ENCODE measurements at places on chromosomes 12 and 14. TPM values are rescaled to one million over a fixed set of nuclear protein-coding genes. Genes with fewer than 3 reads are reported as not detected.
A peak's percentile ranks its signal among the peaks of the same experiment; 100 is the strongest.

GRCh38 chr12:93894391-93895088, 217.4 kb downstream of the CRADD start:
- DNase-seq, result peak; percentile 76

The KRT4 gene
- 0.94 TPM for total RNA-seq

- DNase-seq, result no peak
Observed at GRCh38 chr14:89025561-89026236, 201.2 kb downstream of the TTC8 start.

DNA sequence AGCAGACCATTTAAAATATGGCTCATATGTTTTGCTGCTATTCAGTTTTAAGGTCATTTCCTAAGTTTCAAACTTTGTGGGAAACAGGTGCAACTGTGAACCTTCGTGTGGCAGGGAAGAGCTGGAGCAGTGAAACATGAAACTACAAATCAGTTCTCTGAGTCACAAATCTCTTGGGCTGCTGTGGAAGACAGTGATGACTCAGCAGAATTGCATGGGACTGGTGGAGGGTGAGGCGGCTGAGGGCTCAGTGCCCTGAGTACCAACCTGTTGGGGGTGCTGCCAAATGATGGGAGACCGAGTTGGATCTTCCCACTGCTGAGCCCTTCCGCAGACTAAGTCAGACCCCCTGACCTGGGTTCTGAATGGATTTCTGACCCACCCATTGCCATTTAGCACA, 8.4 kb upstream of the CALM1 start:
- no peak for DNase-seq

GRCh38 chr12:65408441-65408840, 130.0 kb downstream of the MSRB3 start:
- no peak for DNase-seq

DNA sequence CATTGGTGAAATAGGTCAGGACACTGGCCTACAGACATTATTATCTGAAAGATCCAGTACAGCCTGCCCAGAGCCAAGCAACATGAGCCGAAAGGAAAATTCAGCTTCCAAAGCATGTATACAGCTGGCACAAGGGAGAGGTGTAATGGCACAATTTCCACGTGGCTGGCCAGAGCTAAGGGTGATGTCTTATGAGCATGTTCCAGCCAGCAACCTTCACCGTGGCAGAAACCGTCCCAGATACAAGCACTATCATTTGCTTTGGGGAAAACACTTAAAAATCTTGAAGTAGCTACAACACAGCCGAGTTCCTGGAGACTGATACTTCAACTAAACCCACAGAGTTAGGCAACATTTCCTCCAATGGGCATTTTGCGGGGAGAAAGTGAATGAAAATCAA, 44.5 kb downstream of the CORO1C start:
- no peak for DNase-seq

The DYNLL1 gene
- total RNA-seq, result 252 TPM

- peak; percentile 33 for DNase-seq
Observed at GRCh38 chr14:20802341-20803084, at the start of gene RNASE1. Gene RNASE1, minus strand, starts transcription at chr14:20802844. Its CDS starts 776 bp downstream, at chr14:20802068.

The KRT77 gene
- total RNA-seq, result not detected

The KLRC1 gene
- not detected for total RNA-seq

The PRKCH gene
- 21.2 TPM for total RNA-seq

The GALNT16 gene
- 5.5 TPM for total RNA-seq

GRCh38 chr14:36279306-36280190, 40.9 kb downstream of the MBIP start:
- no peak for DNase-seq

GRCh38 chr12:12486661-12487240, 75.9 kb downstream of the DUSP16 start:
- no peak for DNase-seq

The NRIP2 gene
- 0.62 TPM for total RNA-seq

DNA sequence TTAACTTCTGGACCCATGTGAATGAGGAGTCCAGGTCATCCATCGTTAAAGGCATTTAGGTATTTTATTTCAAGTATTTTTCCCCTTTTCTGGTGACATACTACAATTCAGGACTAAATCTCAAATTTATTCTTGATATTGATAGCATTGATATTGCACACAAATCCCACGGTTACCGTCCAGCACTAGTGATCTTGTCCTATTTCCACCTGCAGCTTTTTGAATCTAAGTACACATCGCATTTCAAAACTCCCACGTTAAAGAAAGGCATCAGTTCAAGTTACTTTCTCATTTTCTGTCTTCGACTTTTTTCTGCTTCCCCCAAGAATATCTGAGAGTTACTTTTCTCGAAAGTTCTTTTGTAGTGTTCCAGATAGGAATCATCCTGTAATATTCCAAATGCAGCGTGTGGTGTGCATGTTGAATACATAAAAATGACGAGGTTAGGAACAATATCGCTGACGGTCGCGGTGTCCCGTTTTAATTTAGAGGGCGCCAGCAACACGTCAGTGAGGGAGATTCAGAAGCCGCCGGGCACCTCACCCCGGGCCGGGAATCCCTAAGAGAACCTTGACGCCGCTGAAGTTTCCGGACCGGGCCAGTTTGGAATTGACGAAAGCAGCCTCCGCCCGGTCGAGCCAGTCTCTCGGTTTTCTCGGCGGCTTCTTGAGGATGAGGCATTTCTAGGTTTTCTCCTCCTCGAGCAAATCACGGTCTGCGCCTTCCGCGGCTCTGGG, 569 bp upstream of the RGS6 start:
- DNase-seq, result peak; percentile 29

DNA sequence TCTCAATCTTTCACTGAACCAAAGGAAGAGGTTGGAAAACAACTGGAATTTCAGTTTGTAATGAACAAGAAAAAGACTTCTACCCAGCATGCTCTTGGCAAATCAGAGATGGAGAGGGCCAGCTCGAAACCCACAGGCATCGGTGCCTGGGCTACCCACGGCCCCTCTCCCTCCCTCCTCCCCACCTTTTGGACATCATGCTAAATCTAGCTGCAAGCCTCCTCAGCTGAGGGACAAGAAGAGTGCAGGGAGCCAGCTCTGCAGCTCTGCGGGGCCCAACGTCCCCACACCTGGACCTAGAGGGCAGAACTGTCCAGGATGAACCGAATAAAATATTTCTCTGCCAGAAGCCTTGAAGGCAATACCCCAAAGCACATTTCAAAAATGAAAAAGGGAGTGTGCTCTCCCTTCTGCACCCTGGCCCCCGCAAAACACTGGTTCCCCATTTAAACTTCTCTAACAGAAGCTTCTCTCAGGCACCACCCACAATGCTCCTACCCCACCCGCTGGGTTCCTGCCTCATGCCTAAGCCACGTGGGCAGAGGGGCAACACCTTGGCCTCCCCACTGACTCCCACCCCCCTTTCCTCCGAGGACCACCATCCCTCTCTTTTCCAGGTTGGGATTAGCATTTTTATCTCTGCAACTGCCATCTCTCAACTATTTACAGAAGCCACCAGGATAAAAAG, 8.2 kb downstream of the CAMKK2 start:
- no peak for DNase-seq

The KRT82 gene
- not detected for total RNA-seq

- DNase-seq, result no peak
Observed at GRCh38 chr12:8675591-8676036, 13.0 kb upstream of the MFAP5 start.

DNA sequence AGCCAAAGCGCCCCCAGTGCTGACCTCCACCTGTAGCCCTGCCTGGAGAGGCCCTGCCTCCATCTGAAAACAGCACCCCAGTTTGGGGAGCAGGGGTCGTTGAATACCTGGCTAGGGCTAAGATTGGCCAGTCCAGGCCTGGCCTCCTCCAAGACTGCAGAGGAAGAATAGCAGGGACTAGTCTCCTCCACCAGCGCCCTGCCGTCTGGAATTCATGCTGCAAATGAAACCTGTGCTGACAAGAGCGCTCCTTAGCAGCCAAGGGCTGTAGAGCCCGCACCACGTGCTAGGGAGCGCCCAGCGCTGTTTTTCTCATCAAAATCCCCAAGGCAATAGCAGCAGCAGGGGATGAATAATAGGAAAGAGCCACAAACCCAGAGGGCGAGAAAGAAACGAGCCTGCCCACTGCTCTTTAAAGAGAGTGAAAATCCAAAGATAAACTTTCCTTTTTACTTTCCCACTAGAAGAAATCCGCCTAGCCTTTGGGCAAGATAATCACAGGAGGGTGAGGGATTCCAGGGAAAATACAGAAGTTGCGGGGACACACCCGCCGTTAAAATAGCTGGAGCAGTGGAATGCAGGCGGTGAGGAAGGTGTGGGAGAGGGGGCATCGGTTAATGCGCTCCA, 3.3 kb downstream of the COL2A1 start:
- no peak for DNase-seq

GRCh38 chr12:102300824-102301461, 103.3 kb upstream of the PMCH start:
- DNase-seq, result no peak

The B4GALNT1 gene
- total RNA-seq, result 45.2 TPM

The KRT72 gene
- not detected for total RNA-seq

The LRP1-AS gene
- total RNA-seq, result not detected

The PRPH gene
- not detected for total RNA-seq

- DNase-seq, result no peak
Observed at GRCh38 chr12:84643993-84644392, 268.6 kb downstream of the SLC6A15 start.

GRCh38 chr14:104973135-104973384, 5.1 kb downstream of the AHNAK2 start:
- no peak for DNase-seq

The IRAK3 gene
- total RNA-seq, result 5.5 TPM

- no peak for DNase-seq
Observed at GRCh38 chr14:21163871-21164291, 8.0 kb upstream of the OR5AU1 start.

DNA sequence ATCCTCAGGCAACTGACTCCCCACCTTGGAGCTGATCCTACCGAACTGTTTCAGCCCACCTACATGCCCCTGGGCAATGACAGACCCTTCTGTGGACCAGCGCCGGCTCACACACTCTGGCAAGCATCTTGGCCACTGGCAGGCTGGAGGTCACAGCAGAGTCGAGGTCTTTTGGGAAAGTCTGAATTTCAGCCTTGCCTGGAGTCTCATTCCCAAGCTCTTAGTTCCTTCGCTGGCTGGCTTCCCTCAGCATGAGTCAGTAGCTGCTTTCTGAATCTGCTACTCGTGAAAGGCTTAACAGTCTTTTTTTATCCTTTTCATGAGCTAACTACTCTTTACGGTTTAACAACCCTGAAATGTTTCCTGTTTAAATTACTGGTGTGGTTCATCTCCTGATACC, 44.5 kb downstream of the ASCL4 start:
- peak; percentile 29 for DNase-seq

The TMPRSS12 gene
- total RNA-seq, result not detected

The PTPN21 gene
- 9.0 TPM for total RNA-seq

The ACSM4 gene
- total RNA-seq, result not detected

The GARIN6 gene
- not detected for total RNA-seq

GRCh38 chr14:49218436-49219092, 367.6 kb downstream of the RPS29 start:
- no peak for DNase-seq

DNA sequence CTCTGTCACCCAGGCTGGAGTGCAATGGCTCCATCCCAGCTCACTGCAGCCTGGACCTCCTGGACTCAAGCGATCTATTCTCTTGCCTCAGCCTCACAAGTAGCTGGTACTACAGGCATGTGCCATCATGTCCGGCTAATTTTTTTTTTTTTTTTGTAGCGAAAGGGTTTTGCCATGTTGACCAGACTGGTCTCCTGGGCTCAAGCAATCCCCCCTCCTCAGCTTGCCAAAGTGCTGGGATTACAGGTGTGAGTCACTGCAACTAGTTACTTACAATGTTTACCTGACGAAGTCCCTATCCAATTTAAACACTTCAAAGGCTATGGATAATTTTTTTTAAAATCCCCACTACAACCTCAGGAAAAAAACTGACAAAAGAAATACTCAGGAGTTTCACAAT, 1.8 kb downstream of the KRR1 start:
- no peak for DNase-seq

The RND1 gene
- 22.9 TPM for total RNA-seq

- DNase-seq, result no peak
Observed at GRCh38 chr12:131818821-131819585, 9.2 kb upstream of the MMP17 start.

DNA sequence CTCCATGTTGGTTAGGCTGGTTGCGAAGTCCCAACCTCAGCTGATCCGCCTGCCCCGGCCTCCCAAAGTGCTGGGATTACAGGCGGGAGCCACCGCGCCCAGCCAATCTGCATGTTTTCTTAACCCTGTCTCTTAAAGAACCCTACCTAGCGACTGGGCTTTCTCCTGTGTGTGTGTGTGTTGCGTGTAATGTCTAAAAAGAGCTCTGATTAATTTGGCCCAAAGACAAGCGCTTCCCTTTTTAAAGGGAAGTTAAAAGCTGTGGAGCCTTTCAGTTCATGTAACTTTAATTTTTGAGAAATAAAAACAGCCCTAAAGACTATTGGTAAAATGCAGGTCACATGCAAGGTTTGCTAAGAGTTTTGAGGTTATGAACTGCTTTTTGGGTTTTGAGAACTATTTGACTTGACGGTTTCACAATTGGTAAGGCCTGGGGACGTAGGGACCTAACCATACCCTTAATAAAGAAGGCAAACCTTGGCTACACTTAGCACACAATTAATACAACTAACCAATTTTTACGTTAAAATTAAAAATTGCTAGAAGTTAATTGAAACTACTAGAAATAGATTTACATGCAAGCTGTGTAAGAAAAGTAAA, 103.2 kb downstream of the KCNMB4 start:
- DNase-seq, result no peak

The PTHLH gene
- total RNA-seq, result not detected

The NUAK1 gene
- total RNA-seq, result 40.6 TPM

DNA sequence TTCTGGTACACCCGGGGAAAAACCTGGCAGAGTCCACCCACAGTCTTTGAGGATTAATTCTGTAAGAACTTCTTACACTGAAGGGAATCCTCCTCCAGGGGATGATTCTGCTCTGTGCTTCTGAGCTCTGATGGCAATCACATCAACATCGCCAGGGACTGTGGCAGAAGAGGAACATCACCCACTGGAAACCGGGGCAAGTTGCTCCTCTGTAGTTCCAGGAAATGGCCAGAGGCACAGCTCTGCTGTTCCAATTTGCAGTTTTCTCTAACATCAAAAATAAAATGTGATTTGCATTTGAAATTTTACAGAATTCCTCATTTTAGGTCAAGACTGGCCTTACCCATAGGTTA, 207.6 kb downstream of the DAD1 start:
- no peak for DNase-seq

- no peak for DNase-seq
Observed at GRCh38 chr14:91290986-91291385, 46.5 kb upstream of the GPR68 start.

GRCh38 chr12:38102197-38102596, 214.4 kb upstream of the ALG10B start:
- DNase-seq, result no peak

The TAS2R8 gene
- total RNA-seq, result 0.31 TPM

DNA sequence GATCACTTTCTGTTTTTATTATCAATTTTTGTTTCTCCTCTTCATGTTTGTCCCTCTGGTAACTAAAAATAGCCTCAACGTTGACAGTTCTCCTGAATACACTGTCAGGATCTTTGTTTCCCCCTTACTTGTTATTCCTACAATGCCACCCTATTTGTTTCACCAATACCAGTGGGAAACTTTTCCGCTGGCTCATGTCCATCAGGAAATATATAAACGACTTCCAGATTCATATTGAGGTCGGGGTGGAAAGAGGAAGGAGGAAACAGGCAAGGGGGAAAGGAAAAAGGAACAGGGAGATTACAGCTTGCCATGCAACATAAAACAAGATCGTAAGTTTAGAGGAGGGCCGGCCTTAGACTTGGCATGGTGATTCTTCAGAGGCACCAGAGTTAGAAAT, 61.7 kb downstream of the BTBD7 start:
- no peak for DNase-seq

The OR4N5 gene
- not detected for total RNA-seq

- no peak for DNase-seq
Observed at GRCh38 chr12:93200291-93200917, 177.3 kb upstream of the NUDT4 start.

Measured in occipital lobe (tissue), 3 donors.